ENCODE measurements at places on chromosomes 13 and 19.

- no peak for DNase-seq
Observed at GRCh38 chr19:976476-976875, 7.7 kb upstream of the WDR18 start.

DNA sequence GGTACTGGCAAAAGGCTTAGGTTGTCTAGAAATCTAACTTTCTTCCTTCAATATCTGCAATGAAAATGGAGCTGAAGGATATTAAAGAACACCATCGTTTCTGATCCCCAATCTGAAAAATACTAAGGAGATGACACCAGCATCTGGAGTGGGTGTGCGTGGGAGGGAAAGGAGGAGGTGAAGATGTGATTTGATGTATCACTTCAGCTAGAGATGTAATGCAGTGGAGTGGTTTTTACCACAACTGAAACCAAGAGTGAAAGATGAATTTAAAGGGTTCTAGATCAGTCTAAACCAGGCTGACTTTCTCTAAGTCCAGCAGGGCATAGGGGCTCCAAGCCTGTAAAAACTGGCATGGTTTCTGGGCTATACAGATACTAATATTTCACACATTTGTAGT is 148.4 kb downstream of the AKAP11 start:
- DNase-seq: no peak

DNA sequence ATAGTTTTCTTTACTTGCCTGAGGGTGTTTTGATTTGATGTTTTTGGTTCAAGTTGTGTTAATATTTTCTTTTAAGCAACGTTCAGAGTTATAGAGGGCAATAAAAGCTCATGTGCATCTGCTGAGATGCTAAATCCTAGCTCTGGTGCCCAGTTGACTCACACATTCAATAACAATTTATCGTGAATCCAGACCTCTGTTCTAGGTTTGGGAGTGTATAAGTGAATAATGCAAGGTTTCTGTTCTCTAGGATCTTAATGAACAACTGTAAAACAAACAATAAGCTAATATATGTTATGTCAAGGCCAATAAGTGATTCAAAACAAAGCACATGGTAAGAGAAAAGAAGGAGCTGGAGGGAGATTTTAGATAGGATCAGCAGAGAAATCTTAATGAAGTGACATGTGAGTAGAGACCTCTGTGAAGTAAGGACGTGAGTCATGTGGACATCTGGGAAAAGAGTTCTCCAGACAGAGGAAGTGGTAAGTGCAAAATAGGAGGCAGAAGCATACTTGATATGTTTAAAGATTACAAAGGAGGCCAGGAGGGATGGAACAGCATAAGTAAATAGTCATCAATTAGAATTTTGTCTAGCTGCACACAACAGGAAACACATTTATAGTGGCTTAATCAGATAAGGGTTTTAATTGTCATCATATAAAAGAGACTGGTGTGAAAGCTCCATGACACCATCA is 278.5 kb upstream of the HTR2A start:
- DNase-seq: peak; percentile 34

DNA sequence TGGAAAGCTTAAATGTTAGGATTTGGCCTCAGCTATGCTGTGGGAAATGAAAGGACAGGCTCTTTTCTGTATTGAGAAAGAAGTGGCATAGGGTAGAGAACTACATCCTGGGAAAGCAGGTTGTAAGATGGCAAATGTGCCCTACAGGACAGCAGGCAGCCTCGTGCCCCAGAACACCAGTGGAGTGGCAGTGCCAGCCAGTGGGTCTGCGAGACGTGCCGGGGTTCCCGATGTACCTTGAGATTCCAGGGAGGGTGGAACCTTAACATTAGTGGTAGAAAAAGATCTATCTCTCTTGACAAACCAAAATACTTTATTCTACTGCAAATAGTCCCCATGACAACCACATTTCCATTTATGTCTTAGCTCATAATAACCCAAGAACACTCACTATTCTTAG is 42.7 kb downstream of the DCLK1 start:
- DNase-seq: no peak

DNA sequence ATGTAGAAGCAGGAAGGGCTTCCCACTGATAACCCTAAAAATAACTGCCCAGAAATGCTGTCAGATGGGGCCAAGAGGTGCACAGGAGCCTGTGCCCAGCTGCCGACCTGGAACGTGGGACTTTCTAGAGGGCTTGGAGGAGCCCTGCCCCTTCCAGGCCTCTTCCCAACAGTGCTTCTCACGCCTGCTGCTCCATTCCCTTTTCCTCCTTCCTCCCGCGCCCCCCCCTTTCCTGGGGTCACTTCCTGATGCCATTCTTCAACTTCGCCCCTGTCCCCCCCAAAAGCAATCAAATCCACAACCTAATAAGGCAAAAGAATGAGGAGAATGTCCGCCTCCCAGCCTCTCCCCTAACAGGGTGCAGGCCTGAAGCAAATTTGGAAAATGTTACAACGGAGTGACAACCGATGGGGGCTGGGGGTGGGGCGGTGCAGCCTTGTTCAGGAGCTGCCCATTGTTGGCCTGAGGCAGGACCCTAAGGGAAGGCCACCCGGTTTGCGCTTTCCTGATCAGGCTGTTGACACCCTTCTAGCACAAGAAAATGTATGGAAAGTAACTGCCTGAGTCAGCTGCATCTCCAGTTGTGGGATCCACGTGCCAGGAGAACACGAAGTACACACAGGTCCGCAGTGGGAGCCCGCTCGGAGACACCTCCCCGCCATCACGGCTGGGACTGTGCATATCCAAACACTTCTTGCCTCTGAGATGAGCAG is 18.7 kb downstream of the ACTN4 start:
- DNase-seq: no peak

GRCh38 chr19:35458731-35459391 is 10.8 kb downstream of the FFAR2 start:
- peak; percentile 40 for DNase-seq

DNA sequence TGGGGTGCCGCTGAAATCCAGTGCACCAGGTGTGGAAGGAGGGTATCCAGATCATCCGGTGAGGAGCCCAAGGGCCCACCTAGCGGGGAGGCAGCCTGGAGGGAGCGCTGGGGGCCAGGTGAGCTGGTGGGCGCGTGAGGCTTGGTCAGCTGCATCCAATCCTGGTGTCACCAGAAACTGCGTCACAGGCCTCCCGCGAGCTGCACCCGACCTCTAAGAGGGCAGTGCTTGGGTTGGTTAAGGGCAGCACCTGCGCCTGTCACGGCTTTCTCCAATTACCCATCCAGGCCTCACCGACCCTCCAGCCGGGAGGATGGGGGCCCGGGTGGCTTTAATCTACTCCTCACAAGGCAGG is 284 bp downstream of the RNF17 start:
- DNase-seq: no peak
